ENCODE measurements at places on chromosomes 2 and 18.

DNA sequence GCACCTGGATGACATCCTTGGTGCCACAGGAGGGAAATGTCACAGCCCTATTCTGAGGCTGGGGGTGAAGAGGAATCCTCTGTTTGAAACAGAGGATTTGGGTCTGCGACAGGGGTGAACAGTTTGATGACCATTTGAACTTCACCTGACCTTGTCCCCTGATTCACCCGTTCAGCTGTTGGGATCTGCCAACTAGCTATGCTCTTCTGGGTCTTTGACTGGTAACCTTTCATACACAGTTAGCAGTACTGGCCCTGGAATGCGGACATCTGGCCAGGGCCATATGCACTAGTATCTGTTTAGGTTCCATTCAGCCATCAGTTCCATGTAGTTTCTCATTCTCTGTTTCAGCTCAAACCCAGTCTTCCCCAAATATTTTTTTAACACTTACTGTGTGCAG, 72.6 kb upstream of the MCFD2 start:
- no peak for DNase-seq

DNA sequence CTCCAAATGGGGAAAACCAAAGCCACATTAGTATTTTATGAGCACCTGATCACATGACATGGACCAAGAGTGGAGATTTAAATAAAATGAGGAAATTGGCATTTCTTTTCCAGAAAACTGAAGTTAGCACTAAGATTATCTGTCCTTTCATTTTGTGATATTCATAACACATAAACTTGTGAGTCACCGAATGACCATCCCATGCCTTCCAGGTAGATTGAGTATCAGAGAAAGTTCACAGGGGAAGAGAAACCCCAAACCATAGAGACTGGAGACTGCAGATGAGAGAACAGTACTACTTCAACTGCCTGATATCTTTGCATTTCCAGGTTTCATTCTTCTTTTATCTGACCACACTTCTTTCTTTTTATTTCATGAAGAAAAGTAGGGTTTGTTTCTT, 176.3 kb upstream of the LRP1B start:
- DNase-seq = no peak

DNA sequence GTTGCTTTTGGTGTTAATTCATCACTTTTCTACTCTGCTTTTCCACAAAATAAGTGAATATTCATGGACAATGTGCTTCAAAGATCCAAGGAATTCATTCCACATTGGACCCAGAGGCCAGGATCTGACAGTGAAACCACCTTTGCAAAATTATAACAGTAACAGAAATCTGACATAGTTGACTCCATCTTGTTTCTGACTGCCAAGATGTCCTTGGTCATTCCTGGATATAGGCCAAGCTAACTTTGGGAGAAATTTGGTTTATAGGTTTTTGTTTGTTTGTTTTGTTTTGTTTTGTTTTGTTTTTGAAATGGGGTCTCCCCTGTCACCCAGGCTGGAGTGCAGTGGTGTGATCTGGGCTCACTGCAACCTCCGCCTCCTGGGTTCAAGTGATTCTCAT, 10.3 kb downstream of the MPPE1 start:
- DNase-seq = no peak

- DNase-seq = no peak
Measured at GRCh38 chr2:146666340-146666739, 1178.5 kb upstream of the ACVR2A start.

- DNase-seq = no peak
Measured at GRCh38 chr2:105777506-105778055, 32.9 kb downstream of the NCK2 start.

DNA sequence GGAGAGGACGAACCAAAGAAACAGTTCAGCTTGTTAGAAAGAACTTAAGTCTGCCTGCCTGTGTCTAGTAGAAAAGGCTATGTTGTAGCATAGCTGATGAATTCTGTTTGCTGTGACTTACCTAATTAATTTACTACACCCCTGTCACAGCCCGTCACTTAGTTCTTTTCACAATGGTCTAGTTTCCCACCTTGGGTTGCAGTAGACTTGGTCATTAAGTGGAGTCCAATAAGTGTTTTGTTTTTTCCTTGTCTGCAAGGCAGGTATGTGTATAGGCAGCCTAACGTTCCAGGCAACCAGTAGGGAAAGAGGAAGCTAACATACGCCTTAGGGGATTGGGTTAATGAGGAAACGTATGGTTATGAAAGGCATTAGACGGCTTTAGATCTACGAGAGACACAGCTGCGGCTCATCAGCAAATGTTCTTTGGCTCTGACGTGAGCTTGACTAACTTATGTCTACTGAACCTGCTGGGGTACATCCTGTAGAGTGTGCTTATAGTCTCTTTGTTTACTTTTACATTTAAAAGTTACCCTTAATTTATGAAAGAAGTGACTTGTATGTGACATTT, 180.1 kb downstream of the PRPF40A start:
- DNase-seq = no peak

All from mesenteric fat pad (tissue), 1 donor.